ENCODE measurements at places on chromosomes 7 and 10.

DNA sequence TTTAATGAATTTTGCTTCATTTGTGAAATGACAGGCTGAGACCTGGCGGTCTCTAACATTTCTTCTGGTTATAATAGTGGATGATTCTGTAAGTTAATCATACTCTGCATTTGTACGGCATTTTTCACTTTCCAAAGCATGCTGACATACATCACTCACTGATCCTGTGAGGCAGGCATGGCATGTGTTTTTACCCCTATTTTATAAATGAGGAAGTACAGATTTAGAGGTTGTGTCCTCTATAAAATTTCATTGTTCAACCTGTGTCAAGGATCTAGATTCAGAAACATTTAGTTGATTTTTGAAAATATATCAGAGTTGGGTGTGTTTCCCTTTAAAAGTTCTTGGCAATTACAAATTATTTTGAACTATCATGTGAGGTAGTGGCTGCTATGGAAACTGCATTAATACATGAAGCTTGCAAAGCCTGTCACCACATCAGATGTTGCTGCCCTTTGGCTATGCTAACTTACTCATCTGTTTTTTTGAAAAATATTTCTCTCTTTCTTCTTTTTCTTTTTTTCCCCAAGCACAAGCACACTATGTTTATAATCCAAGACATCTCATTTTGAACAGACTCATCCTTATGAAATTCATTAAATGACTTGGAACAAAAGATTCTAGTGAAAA is 172.7 kb downstream of the GNAI1 start:
- no peak for DNase-seq

GRCh38 chr7:7665031-7665430 is 24.5 kb downstream of the UMAD1 start:
- no peak for DNase-seq

GRCh38 chr10:5563991-5564536 is 39.3 kb downstream of the CALML3 start:
- DNase-seq = peak; percentile 68

- no peak for DNase-seq
These were observed 165.4 kb upstream of the ADO start for GRCh38 chr10:62639144-62639543.

- no peak for DNase-seq
These were observed 1009.2 kb downstream of the SORCS3 start for GRCh38 chr10:105650306-105650705.

GRCh38 chr7:137953665-137954470 is 48.0 kb downstream of the CREB3L2 start:
- peak; percentile 59 for DNase-seq

DNA sequence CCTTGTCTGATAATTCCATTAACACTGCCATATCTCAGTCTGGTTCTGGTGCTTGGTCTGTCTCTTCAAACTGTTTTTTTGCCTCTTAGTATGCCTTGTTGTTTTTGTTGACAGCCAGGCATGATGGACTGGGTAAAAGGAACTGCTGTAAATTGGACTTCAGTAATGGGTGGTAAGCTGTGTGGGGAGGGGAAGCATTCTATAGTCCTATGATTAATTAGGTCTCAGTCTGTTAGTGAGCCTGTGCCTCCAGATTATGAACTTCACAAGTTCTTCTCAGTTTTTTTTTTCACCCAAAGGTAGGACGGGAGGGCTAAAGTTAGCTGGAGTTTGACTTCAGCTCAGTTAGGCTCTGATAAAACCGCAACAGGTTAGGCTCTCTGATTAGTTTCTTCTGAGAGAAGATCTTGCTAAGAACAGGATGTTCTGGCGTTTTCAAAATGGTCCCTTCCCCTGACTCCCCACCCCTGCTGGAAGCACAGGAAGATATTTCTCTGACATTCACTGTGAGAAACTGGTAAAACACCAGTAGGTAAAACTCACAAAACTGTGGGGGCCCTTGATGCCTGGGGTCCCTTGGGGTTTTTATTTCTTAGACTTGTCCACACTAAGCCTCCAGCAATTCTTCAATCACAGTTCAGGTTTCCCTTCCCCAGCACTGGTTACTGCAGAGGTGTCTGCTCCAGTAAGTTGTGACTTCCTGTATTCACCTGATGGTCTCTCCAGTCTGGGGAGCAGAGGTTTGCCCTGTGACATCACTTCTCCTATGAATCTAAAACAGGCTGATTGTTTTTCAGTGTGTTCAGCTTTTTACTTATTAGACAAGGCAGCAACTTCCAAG is 43.3 kb upstream of the CCDC71L start:
- DNase-seq = no peak

- DNase-seq = peak; percentile 77
These were observed 256.6 kb upstream of the GLI3 start for GRCh38 chr7:42493436-42494198.

GRCh38 chr10:35341521-35341920 is 5.2 kb downstream of the CCNY start:
- DNase-seq = no peak

DNA sequence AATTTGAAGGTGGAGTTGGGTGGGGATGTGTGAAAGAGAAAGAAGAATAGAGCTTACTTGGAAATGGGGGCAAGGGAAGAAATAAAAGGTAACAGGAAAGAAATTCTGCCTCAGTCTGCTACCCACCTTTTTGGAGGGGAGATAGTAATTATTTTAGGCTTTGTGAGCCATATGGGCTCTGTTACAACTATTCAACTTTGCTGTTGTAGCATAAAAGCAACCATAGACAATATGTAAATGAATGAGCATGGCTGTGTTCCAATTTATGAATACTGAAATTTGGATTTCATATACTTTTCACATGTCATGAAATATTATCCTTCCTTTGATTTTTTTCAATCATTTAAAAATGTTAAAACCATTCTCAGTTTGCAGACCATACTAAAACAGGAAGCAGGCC is 176.9 kb downstream of the HPSE2 start:
- DNase-seq = no peak

DNA sequence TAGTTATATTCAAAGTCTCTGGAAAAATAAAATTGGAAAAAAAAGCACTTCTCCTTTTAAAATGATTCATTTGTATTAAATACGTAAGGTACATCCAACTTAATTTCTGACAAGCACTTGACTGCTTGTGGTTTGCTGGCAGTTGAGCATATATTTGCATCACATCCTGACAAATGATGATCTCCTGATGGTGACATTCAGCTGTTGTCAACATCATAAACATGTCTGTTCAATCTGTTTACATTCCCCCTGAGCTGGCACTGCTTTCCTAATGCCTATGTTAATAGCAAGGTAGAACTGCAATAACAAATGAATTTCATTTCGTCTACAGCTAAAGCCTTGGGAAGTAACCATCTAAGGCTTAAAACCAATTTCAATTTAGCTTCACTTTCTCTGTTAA is 24.4 kb downstream of the TSPAN12 start:
- no peak for DNase-seq

DNA sequence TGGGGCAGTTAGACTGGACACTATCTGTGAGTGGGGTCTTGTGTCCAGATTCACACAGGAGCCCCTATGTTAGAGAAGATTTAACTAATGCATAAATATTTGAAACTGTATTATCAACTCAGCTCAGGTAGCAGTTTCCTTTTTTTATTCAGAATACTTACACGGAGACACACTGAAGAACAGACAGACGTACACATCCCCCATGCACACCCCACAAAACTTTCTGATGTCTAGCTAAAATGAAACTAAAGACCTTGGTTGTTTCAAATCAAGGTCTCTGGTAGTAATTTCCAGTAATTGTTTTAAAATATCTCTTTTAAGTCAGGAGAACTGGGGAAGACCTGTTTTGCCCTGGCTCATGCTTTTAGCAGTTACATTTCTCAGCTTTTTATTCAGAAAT is 55.7 kb upstream of the PRKCQ start:
- DNase-seq = no peak

GRCh38 chr10:12707461-12708185 is 293.9 kb downstream of the CCDC3 start:
- peak; percentile 82 for DNase-seq

GRCh38 chr10:17766731-17767130 is 14.7 kb downstream of the TMEM236 start:
- DNase-seq = no peak

- no peak for DNase-seq
These were observed 406.1 kb downstream of the MDFIC start for GRCh38 chr7:115328018-115328417.

GRCh38 chr7:105638902-105639495 is 57.7 kb upstream of the EFCAB10 start:
- DNase-seq = no peak

DNA sequence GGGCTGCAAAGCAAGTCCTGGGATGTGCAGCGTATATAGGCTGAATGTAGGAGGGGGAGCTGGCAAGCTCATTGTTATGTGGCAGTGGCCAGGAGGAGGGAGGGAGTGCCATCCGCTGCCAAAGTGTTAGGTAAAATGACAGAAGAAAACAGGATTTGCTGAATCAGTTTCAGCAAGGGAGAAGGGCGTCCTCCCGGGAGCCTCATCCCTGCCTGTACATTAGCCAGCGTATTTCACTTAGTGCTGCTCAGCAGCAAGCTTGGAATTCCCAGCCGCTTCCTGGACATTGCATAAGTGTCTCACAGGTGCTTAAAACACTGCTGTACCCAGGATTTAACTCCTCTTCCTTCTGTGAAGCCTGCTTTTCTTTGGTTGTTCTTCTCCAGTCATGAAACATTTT is 2.5 kb downstream of the NIPSNAP2 start:
- no peak for DNase-seq

- DNase-seq = no peak
These were observed 22.0 kb upstream of the EEPD1 start for GRCh38 chr7:36131026-36131425.

GRCh38 chr7:157650131-157650631 is 313.4 kb downstream of the DNAJB6 start:
- no peak for DNase-seq

DNA sequence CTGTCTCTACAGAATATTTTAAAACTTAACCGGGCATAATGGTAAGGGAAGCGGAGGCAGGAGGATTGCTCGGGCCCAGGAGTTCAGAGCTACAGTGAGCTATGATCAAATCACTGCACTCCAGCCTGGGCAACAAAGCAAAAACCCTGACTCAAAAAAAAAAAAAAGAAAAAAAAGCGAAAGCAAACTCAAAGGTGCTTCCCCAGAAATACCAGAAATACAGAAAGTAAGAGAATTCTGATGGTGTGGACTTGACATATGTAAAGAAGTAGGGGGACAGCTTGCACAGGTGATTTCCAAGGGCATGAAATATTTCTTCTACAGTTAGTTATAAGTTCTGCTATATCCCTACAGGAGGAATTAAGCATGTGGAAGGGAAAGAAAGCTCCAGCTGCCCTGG is 69.7 kb upstream of the APBB1IP start:
- no peak for DNase-seq

GRCh38 chr10:986137-986825 is 2.0 kb upstream of the GTPBP4 start:
- DNase-seq = peak; percentile 70

DNA sequence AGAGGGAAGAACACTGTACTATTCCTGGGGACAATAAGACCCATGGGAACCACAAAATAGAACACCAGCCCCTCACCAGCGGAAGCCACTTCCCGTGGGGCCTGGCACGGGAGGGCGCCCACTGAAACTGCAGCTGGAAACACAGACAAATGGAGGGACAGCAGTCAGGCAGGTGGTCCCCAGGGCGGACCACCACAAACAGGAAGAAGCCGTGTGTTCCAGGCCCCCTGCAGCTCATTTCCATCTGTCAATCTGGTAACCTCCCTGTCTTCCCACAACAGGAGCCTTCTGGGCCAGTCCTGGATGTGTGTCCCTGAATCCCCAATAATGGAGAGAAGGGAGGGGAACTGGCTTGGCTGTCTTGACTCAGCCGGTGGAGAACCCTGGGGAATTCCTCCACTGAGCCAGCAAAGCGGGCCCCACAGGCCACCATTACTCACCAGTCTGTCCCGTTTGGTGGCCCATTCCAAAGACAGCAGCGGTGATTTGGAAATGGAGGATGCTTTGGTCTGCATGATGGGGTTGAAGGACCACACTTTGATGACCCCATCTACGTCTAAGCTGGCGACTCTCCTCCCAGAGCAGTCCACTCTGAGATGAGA is 16.7 kb downstream of the WDR91 start:
- peak; percentile 62 for DNase-seq

GRCh38 chr7:28986765-28987110 is 28.6 kb upstream of the TRIL start:
- no peak for DNase-seq

DNA sequence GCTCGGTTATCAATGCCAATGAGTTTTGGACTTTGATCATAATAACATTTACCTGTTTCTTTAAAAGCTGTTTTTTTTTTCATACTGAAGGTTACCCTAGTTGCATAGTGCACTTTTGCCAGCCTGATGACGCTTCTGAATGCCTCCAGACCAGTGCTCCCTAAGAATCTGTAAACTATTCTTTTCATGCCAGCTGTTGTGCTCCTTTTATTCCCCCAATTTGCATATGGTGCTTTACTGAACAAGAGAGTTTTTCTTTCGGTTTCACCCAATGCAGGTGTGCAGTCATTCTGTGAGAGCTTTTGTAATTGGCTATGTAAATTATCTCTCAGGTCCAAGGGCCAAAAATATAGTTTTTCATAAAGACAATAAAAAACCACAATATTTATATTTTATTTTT is 48.1 kb upstream of the GLCCI1 start:
- no peak for DNase-seq

- no peak for DNase-seq
These were observed 35.2 kb downstream of the OTUD1 start for GRCh38 chr10:23474081-23474480.

DNA sequence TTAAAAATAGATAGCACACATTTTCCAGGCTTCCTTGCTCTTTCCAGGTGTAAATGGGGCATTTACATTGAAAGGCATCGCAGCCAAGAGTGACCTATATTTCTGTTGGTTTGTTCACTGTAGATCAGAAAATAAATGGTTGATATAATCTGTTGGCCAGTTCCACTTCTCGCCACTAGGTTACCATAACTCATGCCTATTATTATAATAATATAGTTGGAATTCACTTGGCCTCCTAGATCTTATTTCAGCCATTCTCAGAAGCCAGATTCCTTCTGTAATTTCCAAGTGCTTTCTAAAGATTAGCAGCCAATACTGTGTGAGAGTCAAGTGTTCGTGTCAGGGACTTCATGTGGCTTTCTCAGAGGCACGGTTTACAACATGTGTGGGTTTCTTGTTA is 179.5 kb downstream of the DNAH11 start:
- no peak for DNase-seq

GRCh38 chr7:29412912-29413311 is 150.7 kb upstream of the PRR15 start:
- DNase-seq = no peak

- no peak for DNase-seq
These were observed 113.9 kb downstream of the FZD1 start for GRCh38 chr7:91378131-91378530.

- no peak for DNase-seq
These were observed 44.6 kb downstream of the FGFR2 start for GRCh38 chr10:121553511-121554264.

GRCh38 chr10:3935933-3936359 is 150.9 kb upstream of the KLF6 start:
- no peak for DNase-seq

- no peak for DNase-seq
These were observed 61.8 kb downstream of the EEPD1 start for GRCh38 chr7:36214608-36215456.

GRCh38 chr10:119211176-119211575 is 3.8 kb downstream of the GRK5 start:
- DNase-seq = peak; percentile 88

GRCh38 chr7:42292991-42293521 is 56.0 kb upstream of the GLI3 start:
- DNase-seq = no peak

- no peak for DNase-seq
These were observed 2.0 kb upstream of the TM9SF3 start for GRCh38 chr10:96588616-96589419.

- DNase-seq = no peak
These were observed 91.3 kb upstream of the C1QL3 start for GRCh38 chr10:16612981-16613355.
